ENCODE measurements at places on chromosomes 5 and 9. TPM values are rescaled to one million over a fixed set of nuclear protein-coding genes. Genes with fewer than 3 reads are reported as not detected.

DNA sequence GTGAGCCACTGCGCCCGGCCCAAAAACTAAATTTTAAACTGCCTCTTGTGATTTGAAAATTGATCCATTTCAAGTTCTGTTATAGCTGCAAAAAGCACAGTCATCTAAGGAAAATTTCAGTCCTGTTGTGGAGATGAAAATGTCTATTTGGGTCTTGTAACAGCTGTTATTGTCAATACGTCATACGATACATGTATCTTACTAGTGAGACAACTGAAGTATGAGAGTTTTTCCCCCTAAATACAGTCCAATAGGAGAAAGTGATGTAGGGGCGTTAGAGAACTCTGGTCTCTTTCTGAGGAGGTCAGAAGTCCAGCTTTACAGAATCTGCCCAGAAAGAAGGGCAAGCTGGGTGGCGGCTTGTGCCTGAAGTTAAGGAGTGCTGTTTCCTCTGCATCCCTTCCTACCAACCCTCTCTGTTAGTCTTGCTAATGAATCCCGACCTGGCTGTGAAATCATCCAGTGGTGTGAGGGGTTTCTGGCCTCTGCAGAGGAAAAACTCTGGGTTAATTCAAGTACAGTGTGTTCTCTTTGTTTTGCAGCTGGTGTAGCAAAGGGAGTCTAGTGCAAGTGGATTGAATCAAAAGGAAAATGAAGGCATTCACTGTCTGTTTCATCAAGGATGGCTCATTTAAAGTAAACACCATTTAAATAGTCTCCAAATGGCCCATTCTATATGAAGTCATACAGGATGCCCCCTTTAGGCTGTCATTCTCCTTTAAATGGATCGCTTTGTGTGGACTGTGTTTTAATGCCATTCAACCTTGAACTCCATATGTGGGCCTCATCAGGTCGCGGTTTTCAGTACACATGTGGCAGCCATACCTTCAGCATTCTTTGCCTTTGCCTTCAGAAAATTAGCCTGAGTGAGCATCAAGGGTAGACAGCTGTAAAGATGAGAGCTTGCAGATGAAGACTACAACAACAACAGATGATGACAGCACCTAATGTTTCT is 59.0 kb downstream of the AOPEP start:
- no peak for DNase-seq

- DNase-seq, result no peak
Measured at GRCh38 chr5:6518298-6519057, 69.8 kb downstream of the UBE2QL1 start.

- no peak for DNase-seq
Measured at GRCh38 chr9:76431601-76432000, 27.4 kb upstream of the GCNT1 start.

GRCh38 chr5:91252916-91253315 is 130.2 kb downstream of the ARRDC3 start:
- DNase-seq, result no peak

IFT74 gene
- 36.9 TPM for total RNA-seq
